ENCODE measurements at places on chromosomes 5 and 9.

DNA sequence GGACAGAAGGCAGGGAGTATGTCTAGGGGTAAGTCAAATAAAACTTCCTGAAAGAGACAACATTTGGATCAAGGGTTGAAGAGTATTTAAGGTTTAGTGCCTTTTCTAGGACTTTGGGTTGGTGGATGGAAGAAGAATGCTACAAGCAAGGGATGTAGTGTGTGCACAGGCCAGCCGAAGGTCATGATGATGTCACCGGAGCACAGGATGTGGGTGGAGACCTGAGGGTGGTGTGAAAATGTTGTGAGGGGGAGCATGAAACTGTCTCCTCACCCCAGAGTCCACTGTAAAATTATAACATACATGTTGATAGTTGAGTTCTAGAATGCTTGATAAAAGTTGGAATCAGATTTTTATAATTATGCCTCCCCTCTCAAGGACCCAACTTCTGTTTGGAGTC lies 553.3 kb upstream of the SGCD start:
- no peaks in the 10 kb centered on the region for H3K4me1 ChIP-seq
- peaks cover 5% of the 10 kb centered on the region for H3K27me3 ChIP-seq
- H3K27ac ChIP-seq = no peak overlapping the region
- no peak overlapping the region for H3K4me3 ChIP-seq
- H3K36me3 ChIP-seq = no peaks in the 10 kb centered on the region
- DNase-seq = no peak

DNA sequence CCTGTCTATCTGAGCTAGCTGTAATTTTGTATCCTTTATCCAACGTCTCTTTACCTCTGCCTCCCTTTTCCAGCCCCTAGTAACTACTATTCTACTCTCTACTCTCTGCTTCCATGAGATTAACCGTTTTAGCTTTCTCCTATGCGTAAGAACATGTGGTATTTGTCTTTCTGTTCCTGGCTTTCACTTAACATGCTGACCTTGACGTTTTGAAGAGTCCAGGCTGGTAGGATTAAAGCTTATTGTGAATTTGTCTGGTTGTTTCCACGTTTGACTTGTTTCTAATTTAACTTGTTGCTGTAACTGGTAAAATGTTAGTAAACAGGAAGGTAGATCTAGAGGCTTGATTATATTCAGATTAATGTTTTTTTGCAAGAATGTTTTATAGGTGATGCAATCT lies 385.3 kb downstream of the PSAT1 start:
- no peaks in the 10 kb centered on the region for H3K27me3 ChIP-seq
- H3K4me1 ChIP-seq = no peaks in the 10 kb centered on the region
- no peak for DNase-seq
- no peak overlapping the region for H3K27ac ChIP-seq
- H3K36me3 ChIP-seq = no peaks in the 10 kb centered on the region

DNA sequence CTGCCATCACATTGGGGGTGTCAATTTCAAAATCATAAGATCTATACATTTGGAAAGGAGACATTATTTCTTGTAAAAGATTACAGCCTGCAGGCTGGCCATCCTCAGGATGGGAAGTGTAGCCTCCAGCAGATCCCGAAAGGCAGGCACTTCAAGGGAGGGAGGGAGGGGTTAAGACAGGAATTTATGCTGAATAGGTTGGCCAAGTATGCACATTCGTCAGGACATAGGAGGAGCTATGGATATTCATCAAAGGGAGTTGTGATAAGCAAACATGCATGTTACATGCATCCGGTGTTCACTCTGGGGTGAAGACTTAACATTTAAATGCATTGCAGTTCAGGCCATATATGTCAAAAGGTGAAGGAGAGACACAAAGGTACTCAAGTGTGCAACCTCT lies 119.4 kb downstream of the CEP120 start:
- no peaks in the 10 kb centered on the region for H3K27me3 ChIP-seq
- H3K4me1 ChIP-seq = no peaks in the 10 kb centered on the region
- no peaks in the 10 kb centered on the region for H3K36me3 ChIP-seq
- DNase-seq = no peak
- no peak overlapping the region for H3K27ac ChIP-seq
- no peak overlapping the region for H3K4me3 ChIP-seq

DNA sequence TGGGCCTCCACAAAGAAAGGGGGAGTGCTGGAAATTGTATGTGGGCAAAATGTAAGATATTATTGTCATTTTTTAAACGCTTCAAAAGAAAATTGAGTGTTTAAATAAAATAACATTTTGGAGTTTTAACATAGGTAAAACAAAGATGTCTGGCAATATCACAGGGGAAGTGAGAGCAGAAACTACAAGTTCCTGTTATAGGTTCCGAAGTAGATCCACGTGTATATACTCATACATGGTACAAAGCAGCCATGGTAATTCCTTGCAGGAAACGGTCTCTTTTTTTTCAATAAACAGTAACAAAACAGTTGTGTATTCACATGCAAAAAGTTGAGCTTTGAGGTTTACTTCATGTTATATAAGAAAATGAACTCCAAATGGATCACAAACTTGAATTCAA lies 78.4 kb downstream of the MTRR start:
- H3K4me3 ChIP-seq = no peak overlapping the region
- no peak for DNase-seq
- no peaks in the 10 kb centered on the region for H3K36me3 ChIP-seq
- no peaks in the 10 kb centered on the region for H3K4me1 ChIP-seq

DNA sequence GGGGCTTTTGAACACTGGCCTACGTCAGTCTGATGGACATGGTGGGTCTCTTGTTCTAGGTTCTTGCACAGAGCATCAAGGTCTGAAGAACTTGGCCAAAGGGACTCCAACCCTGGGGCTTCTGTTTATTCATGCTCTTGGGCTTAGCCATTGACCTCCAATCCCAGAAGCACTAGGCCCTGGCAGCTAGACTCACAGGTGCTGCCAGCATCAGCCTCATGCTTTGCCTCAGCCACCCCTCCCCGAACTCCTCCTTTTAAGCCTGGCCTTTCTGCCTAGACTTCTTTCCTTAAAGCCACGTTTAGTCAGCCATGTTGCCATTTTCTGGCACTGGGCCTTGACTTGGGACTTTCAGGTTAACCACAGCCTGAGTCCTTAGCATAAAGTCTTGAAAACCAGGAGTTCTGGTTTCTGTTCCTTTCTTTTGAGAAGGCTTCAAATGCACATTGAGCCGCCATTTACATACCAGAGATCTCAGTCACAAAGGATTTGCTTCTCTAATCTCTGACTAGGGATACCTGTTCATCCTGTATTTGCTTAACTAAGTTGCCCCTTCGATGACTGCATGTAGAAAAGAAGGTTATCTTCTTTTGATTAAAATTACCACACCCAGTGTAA lies 54.7 kb downstream of the ANGPTL2 start:
- H3K27me3 ChIP-seq = no peaks in the 10 kb centered on the region
- no peaks in the 10 kb centered on the region for H3K36me3 ChIP-seq
- peak overlapping the region; percentile 91 for H3K27ac ChIP-seq
- peaks cover 25% of the 10 kb centered on the region for H3K4me1 ChIP-seq

DNA sequence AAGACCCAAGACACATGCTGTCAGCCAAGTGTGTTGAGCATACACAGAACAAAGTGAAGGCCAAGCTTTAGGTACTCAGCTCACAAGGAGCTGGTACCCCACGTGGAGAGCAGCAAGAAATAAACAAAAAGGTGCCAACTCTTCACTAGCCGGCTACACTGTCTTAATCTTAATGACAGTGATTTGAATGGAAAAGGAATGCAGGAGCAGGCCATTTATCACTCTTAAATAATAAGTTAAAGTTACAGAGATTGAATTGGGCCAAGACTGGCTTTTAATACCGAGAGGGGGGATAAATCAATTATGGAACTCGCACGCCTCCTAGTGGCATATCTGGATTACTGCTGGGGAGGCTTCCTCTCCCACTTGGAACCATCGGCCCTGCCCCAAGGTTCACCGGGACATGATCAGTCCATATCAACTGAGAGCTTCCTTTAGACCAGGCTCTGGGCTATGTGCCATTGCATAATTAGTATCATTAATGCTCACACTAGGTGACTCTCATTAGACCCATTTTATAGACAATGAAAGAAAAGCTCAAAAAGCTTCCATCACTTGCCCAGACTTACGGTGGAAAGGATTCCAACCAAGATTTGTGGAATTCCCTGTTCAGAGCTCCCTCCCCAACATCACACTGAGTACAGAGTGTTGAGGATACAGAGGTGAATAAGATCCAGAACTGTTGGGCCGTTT lies 94.0 kb downstream of the ACTL7B start:
- H3K36me3 ChIP-seq = no peaks in the 10 kb centered on the region
- no peaks in the 10 kb centered on the region for H3K27me3 ChIP-seq
- no peak overlapping the region for H3K4me3 ChIP-seq
- peak; percentile 82 for DNase-seq
- peak overlapping the region; percentile 19 for H3K27ac ChIP-seq
- no peaks in the 10 kb centered on the region for H3K4me1 ChIP-seq

DNA sequence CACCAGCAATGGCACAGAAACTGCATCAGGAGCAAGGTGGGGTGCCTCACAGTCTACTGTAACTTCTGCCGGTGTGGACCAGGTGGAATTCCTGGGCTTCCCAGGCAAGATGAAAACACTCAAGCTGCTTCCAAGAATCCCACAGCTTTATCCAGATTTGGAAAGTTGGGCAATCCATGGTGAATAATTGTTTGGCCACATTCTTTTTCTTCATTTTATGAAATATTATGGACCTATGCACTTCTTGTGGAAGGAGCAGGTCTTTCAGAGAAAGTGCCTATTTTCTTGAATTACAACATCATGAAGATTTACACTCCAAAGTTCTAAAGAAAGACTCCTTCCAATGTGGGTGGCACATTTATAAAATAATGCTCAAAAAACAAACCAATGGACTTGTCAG lies 503.6 kb downstream of the SEMA5A start:
- H3K4me1 ChIP-seq = no peaks in the 10 kb centered on the region
- no peak for DNase-seq
- H3K4me3 ChIP-seq = no peak overlapping the region
- H3K27me3 ChIP-seq = no peaks in the 10 kb centered on the region
- H3K36me3 ChIP-seq = no peaks in the 10 kb centered on the region
- no peak overlapping the region for H3K27ac ChIP-seq

DNA sequence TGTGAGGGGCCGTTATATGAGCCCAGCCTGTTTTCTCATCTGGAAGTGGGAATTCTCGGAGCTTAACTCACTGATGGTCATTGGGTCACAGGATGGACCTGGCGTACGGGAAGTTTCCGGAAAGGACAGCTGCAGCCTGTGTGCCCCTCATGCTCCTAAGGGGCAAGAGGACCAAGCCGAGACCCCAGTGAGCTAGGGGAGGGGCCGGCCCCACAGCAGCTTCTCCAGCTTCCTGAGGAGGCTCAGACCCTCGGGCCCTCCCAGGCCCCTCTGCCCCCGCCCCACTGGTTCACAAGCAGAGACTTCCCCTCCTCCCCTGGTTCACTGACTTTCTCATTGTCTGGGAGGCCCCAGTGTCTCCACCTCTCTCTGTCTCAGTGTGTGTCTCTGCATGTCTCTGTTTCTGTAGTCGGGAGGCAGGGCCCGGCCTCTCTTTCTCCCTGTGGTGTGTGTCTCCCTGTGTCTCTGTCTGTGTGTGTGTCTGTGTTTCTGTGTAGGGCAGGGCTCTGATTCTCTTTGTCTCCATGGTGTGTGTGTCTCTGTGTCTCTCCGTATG lies 32.3 kb upstream of the FIBCD1 start:
- H3K4me1 ChIP-seq = no peaks in the 10 kb centered on the region
- H3K4me3 ChIP-seq = no peak overlapping the region
- H3K27me3 ChIP-seq = peaks cover 4% of the 10 kb centered on the region
- no peaks in the 10 kb centered on the region for H3K36me3 ChIP-seq
- no peak for DNase-seq

DNA sequence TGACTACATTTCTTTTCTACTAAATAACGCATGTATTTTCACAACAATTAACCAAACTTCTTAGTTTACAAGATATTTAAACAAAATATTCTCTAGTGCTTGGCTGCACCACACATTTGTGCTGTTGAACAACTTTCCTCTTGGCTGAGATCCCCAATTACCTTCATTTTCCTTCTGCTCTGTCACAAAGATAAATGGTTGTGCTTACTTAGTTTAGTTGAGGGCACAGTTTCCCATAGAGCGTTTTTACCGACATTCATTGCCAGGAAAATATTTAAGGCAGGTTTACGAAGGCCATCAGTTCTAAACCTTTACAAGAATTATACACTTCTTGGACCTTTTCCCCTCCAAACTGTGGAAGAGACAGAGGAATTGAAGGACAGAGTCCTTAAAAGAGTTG lies 60.7 kb downstream of the PRUNE2 start:
- no peaks in the 10 kb centered on the region for H3K36me3 ChIP-seq
- H3K27me3 ChIP-seq = no peaks in the 10 kb centered on the region

DNA sequence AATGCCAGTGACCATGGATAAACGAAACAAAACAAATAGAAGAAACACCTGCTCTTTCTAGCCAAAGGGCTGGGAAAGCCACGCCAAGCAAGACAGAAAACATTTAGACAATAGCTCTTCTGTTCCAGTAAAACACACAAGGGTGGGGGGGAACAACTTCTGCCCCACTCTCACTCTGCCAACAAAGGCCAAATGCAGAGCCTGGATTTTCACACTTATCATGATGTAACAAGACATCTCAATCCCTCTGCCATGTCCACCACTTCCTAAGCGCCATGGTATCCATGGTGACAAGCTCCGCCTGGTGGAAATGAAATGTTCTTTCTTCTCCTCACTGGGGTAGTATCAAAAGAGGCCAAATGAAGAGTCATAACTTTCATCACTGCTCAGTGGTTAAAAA lies 60.6 kb downstream of the DRD1 start:
- H3K27me3 ChIP-seq = no peaks in the 10 kb centered on the region
- no peaks in the 10 kb centered on the region for H3K36me3 ChIP-seq
- H3K4me1 ChIP-seq = no peaks in the 10 kb centered on the region
- no peak overlapping the region for H3K4me3 ChIP-seq
- no peak for DNase-seq
